Endodermal cell (in vitro differentiated cells): ENCODE measurements at places on chromosomes 2 and 18. TPM values are rescaled to one million over a fixed set of nuclear protein-coding genes. Genes with fewer than 3 reads are reported as not detected.

RESP18 gene
- total RNA-seq: not detected in 3 replicates

MATN3 gene
- total RNA-seq: 43.7 to 53.4 TPM (median 44.7 TPM) in 3 replicates

MGAT4A gene
- total RNA-seq: 7.4 and 8.2 TPM in 2 replicates

NRP2 gene
- total RNA-seq: 69.7 to 313 TPM (median 76.9 TPM) in 3 replicates

RAB27B gene
- total RNA-seq: 0.09 to 0.42 TPM (median 0.40 TPM) in 3 replicates

GDF7 gene
- total RNA-seq: 0.02 to 0.07 TPM (median 0.06 TPM) in 3 replicates

LINC00305 gene
- total RNA-seq: not detected in 3 replicates

CRYGC gene
- not detected in 2 replicates for total RNA-seq

ACTR3 gene
- total RNA-seq: 157 to 168 TPM (median 165 TPM) in 3 replicates

POTEC gene
- total RNA-seq: not detected in 2 replicates

SKOR2 gene
- not detected in 3 replicates for total RNA-seq

CLEC4F gene
- not detected in 2 replicates for total RNA-seq

ARMC9 gene
- total RNA-seq: 33.7 and 41.7 TPM in 2 replicates

BOLL gene
- not detected in 2 replicates for total RNA-seq

MYL1 gene
- not detected in 3 replicates for total RNA-seq

MROH2A gene
- total RNA-seq: not detected in 2 replicates

INHA gene
- 0.95 to 12.5 TPM (median 1.5 TPM) in 3 replicates for total RNA-seq

SLC5A7 gene
- total RNA-seq: not detected in 3 replicates
